ENCODE measurements at places on chromosomes 4 and X.

GRCh38 chrX:96244955-96245354 is 439.7 kb upstream of the DIAPH2 start:
- DNase-seq: no peak

DNA sequence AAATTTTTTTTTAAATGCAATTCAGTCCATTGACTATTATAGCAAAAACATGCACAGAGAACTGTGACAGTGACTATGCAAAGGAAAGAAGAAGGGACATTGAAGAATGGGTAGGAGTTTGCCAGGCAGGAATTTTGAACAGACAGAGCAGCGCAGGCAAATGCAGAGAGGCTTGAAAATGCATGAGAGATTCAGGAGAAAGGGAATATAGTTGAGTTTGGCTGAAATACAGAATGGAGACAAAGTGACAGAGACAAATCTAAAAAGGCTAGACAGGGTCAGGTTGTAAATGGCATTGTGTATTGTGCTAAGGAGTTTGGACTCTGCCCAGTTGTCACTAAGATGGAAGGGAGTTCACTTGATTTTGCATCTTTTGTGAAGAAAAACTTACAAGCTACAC is 42.4 kb upstream of the IL21 start:
- no peak for DNase-seq

DNA sequence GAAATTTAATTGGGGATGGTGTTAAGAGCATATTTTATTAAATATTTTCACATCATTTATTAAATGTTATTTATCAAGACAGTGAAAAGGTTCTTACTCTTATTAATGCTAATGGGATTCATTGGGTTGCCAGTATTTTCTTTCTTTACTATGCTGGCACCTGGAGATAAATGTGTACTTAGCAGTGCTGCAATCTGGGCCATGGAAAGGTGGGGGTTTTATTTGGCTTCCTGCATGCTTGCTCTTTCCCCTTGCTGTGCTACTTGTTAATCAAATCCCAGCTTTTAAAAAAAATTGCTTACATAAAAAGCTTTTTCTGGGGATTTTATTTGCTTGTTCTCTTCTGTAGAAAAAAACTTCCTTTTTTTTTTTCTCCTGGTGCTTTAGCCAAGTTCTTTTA is 48.3 kb downstream of the ZAR1 start:
- no peak for DNase-seq

- no peak for DNase-seq
Observed at GRCh38 chrX:42933187-42933586, 155.2 kb upstream of the PPP1R2C start.

DNA sequence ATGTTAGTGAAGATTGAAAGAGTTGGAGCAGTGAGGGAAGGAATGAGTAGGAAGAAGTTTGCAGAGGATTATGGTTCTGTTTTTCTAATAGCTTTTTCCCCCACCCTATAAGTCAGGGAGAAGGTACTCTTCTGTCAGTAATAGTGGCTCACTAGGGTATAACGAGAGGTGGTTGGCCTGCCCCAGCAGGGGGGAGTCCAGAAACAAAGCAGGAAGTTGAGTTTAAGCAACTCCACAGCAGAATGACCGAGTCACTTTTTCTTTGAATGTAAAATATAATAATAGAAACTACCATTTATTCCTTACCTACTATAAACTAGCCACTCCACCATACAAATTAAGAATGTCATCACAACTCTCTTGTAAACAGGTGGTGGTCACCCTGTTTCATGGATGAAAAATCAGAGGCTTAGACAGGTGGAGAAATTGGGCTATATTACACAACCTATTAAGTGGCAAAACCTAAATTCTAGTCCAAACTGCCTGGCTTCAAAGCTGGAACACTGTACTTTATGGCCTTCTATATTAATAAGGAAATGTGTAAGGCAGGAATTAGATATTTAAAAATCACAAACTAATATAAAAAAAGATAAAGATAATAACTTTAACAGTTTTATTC is 21.9 kb downstream of the AP1AR start:
- DNase-seq: no peak

GRCh38 chr4:112057470-112057869 is 87.8 kb upstream of the FAM241A start:
- no peak for DNase-seq

DNA sequence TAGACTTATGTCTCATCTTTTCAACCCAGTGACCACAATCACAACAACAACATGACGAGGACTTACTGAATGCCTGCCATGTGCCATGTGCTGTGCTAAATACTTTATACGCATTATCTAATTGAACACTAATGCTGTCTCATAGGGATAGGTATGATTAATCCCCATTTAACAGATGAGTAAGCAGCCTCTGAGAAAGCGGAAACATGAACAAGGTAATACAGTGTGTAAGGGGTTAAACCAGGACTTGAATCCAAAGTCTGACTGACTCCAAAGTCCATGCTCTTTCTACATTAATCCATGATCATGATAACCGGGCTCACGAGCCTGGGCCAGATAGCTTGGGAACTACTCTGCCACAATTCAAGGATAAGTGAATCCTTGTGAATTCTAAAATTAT is 105.3 kb upstream of the MBNL3 start:
- no peak for DNase-seq

- no peak for DNase-seq
Observed at GRCh38 chrX:118626346-118626745, 101.1 kb upstream of the IL13RA1 start.

DNA sequence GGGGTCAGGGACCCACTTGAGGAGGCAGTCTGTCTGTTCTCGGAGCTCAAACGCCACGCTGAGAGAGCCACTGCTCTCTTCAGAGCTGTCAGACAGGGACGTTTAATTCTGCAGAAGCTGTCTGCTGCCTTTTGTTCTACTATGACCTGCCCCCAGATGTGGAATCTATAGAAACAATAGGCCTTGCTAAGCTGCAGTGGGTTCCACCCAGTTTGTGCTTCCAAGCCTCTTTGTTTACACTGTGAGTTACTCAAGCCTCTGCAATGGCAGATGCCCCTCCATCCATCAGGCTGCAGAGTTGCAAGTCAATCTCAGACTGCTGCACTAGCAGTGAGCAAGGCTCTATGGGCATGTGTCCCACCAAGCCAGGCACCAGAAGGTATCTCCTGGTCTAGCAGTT is 158.1 kb downstream of the DTHD1 start:
- DNase-seq: no peak

DNA sequence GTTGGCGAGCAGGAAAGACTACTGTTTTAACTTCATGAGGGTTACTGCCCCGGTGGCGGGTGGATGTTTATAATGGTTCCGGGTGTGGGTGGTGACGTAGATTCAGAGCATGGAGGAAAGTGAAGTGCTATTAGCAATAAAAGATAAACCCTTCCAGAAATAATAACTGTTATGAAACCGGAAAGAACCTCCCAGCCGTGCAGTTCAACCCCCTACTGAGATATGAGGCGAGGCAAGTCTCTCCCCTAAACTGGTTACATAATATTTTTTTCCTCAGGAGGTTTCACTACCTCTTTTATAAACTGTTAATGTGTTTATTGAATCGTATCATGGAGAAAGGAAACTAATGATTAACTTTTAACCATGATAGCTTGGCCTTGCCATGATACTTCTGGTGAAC is 33.9 kb upstream of the STIM2 start:
- no peak for DNase-seq

DNA sequence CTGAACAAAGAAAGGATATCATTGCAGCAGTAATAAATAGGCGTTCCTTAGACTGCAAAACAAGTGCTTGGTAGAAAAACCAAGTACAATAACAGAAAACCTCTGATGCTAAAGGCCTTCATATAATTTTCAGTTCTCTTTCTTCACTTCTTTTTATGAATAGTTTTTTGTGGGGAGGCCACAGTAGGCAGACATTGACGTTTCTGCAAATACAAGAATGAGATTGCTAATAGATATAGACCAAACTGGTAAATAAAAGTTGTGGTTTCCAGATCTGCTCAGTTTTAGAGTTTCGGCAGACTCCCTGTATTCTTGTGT is 57.0 kb upstream of the RAP1GDS1 start:
- DNase-seq: no peak

GRCh38 chrX:65480960-65481359 is 53.6 kb downstream of the LAS1L start:
- DNase-seq: no peak

DNA sequence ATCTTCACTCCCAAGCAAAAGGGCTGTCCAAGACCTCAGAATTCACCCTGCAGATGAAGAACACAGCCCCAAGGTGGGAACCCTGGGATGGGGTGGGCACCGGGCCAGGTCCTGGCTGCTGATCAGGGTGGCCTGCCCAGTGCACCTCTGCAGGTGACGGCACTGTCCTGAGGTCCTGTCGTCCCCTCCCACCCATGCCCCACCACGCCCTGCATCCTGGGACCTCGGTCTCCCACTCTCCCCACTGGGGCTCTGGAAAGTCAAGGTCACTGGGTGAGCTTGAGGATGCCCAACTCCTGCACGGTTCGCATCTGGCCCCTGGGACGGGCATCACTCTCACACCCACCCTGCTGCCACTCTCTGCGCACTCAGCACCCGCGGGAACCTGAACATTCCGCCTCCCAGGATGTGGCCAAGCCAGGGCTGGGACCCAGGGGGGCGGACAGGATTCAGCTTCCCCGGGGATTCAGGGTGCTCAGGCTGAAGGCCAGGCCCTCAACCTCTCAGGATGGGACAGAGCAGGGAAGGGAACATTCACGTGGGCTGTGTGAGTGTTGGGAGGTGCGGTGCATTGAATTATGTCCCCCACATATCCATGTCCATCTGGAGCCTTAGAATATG is 115.9 kb downstream of the CPZ start:
- DNase-seq: no peak

DNA sequence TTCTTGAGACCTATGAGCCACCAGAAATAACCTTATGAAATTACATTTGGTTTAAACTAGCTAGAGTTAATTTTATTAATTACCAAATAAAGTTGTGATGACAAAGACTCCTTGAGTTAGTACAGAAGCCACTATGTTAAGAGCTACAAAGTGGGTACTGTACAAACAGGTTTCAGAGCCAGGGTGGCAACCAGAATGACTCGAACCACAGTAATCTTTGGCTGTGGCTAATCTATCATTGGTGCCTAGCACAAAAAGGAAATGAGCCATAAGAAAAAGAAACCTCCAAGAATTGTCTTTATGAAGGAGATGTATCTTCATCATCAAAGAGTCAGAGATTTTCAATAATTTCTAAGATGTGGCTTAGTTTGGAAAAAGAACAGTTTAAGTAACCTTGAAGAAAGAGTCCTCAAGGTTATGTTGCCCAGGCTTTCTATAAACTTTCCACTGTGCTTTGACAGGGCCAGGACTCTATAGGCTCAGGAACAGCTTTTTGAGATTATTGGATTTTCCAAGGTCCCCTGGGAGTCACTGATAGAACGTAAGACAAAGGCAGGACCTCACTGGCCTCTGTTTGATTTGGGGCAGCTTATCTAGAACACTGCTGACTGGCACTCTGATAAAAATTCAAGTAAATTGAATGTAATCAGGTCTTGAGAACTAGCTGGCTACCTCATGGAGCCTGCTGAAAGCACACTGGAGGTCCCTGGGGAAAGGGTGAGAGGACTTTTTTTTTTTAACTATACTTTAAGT is 777.7 kb downstream of the STIM2 start:
- DNase-seq: no peak

- no peak for DNase-seq
Observed at GRCh38 chr4:147535124-147535523, 54.2 kb downstream of the EDNRA start.

- no peak for DNase-seq
Observed at GRCh38 chr4:178185517-178185916, 743.3 kb upstream of the AGA start.

DNA sequence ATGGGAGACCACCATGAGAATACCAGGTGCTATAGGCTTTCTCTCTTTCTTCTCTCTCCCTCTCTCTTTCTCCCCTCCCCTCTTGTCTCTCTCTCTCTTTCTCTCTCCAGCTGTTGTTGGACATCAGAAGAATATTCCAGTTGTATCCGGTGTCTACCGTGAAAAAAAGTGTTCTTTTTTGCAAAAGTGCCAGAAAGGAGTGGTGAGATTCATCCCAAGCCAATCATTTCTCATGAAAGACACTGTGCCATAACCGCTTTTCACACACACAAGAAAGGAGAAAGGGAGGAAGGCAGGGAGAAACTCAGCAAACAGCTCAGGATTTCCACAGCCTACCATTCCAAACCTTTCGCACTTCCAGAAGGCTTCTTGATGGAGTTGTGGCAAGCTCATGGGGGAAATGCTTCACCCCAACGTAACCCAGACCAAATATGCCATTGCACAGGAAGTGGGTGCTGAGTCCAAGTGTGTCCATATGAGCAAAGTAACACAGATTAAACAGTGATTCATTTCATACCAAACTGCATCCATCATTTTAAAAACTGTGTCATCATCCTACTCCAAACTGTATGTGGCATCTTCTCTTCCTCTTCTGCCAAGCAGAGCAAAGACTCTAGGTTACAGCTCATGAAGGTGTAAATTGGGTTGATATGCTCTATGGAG is 224.0 kb downstream of the APBB2 start:
- DNase-seq: no peak

GRCh38 chr4:117334451-117335188 is 249.2 kb upstream of the TRAM1L1 start:
- no peak for DNase-seq

DNA sequence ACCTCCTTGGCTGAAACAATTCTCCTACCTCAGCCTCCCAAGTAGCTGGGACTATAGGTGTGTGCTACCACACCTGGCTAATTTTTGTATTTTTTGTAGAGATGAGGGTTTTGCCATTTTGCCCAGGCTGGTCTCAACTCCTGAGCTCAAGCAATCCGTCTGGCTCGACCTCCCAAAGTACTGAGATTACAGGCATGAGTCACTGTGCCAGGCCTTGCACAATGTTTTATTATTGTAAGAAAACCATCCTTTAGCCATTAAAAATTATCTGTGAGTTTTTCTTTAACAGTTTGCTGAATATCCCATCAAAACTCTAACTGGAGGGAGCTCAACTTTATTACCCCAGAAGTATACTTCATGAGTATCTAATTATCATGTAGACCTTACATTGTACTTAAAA is 900.3 kb downstream of the PCDH7 start:
- DNase-seq: no peak

- no peak for DNase-seq
Observed at GRCh38 chr4:48974979-48975640, 11.0 kb upstream of the CWH43 start.

GRCh38 chrX:78945186-78945912 is at the start of gene P2RY10:
Gene P2RY10 (plus strand): TSS chrX:78945391. CDS start chrX:78960521, 15,130 bp downstream.
- no peak for DNase-seq

DNA sequence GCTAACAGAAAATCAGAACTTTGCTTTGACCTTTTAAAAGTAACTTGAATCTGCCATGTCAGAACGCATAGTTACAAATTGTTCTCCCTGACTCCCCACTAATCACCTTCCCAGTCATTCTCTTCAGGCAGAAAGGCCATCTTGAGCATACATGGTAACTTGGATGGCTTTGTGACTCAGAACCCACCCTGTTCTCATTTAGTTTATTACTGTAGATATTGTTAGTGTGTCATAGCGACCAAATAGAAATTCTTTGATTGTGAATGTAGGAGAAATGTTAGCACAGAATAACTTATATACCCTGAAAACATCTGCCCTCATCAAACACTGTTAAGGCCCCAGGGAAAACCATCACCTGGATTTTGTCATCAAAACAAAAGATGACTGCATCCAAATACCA is 382.0 kb downstream of the MAGEB5 start:
- no peak for DNase-seq
